PC-9 (cell line): ENCODE measurements at places on chromosomes 2 and 18. TPM values are rescaled to one million over a fixed set of nuclear protein-coding genes. Genes with fewer than 3 reads are reported as not detected.

- DNase-seq = no peak
These were observed 24.9 kb downstream of the CIDEA start for GRCh38 chr18:12278741-12279682.

- DNase-seq = no peak
These were observed 56.4 kb upstream of the FMNL2 start for GRCh38 chr2:152278526-152278925.

DNA sequence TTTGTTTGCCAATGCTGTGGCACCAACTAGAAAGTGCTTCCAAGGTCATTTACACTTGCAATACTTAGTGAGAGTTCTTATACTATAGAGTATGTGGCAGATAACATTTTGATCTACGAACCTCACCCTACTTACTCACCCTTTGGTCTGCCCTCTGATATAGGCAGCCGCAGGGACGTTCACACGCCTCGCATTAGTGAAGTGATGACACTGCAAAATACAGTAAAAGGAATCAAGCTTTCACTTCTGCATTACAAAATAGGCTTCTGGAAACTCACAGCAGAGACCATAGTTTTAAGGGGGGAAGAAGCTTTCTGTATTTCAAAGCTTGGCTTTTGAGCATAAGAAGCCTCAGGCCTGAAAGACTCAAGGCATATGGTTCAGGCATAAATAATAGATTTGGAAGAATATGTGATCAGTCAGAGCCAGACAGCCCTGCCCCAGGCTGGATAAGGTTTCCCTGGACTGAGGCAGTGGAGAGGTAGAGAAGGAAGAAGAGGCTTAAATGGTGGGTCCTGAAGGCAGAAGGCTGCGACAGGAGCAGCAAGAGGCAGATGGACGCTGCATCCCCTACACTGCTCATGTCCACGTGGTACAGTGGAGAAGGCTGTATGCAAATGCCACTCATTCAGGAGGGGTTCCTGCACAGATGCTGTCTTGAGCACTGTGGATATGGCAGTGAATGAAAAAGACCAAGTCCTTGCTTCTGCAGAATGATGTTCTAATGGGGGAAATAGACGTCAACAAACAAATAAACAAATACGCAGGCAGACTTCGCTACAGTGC, 63.1 kb downstream of the FECH start:
- DNase-seq = no peak

- DNase-seq = no peak
These were observed 421.0 kb downstream of the ZNF521 start for GRCh38 chr18:24930971-24931370.

GRCh38 chr2:6578416-6578815, 287.3 kb downstream of the CMPK2 start:
- no peak for DNase-seq

DNA sequence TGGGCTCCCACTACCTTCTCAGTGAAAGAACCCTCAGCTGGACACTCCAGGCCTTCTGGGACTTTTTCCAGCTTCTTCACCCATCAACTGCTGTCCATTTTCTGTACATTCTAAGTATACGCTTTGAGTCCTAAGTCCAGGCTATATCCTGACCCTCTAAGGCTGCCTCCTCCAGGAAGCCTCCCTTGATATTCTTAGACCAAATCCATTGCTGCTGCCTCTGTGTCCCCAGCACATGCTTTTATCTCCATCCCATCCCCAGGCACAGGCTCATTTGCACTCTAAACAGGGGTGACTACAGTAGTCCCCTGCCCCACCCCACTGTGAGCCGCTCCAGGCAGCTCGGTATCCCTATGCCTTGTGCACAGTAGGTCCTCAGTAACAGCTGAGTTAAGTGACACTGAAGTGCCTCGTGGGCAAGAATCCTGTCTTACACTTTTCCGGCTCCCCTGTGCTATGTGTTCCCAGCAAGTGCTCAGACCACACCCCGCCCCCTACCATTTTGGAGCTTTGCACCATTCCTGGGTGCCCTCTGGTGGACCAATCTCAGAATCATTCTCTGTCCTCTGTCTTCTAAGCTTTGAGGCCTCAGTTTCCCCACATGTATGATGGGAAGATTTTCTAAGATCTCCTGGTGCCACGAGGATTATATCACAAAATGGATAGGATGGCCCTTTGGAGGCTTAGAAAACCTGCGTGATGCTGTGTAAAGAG, 34.9 kb downstream of the EMX1 start:
- DNase-seq = no peak

- DNase-seq = no peak
These were observed 364.3 kb downstream of the PLCL1 start for GRCh38 chr2:198168651-198169050.

- DNase-seq = no peak
These were observed 6.7 kb downstream of the TMBIM1 start for GRCh38 chr2:218285604-218286003.

DNA sequence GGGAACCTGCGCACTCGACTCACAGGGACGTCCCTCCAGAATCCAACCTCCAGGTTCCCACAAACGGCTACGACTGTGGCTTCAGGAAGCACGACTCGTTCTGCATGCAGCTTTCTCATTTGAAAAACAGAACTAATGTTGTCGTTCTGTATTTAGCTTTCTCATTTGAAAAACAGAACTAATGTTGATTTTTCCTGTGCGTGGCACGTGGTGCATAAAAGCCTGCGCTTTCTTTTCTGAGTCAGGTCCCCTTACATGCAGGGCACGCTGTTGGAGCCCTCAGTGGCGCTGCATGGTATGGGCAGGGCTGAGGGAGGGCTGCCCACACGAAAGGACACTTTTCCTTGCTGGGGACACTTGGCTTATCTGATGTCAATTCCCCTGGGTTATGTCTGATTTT, 124.3 kb downstream of the TMEM18 start:
- no peak for DNase-seq

- no peak for DNase-seq
These were observed 759 bp upstream of the ACTR1B start for GRCh38 chr2:97664636-97664970.

DNA sequence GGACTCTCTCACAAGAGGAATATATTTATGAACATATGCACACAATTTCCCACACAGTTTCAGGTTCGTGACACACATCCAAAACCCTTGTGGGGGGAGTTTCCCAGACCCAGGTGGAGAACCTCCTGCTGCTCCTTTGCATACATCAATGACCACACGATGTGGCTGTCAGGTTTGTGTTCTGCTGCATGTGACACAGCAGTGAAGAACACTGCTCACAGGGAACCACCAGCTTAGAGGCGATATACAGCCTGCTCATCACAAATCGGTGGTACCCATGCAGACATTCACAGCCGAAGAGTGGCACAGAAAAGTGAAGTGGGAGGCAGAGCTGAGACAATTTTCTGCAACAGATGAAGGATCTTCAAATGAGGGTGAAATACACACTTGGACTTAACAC, 175.6 kb upstream of the ZFP36L2 start:
- DNase-seq = no peak

DNA sequence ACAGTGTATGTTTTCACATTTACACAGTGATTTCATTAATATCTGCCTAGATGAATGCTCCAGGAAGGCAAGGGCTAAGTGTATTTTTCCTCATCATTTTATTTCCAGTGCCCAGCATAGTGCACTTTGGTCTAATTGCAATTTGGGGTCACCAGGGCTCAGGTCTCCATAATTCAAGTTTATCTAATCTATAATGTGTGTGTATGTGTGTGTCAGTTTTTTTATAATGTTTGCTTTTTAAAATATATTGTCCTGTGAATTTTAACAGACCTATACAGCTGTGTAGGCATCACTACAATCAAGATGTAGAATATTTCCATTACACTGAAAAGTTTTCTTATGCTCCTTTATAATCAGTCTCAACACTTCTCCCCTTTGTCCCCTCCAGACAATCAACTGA, 620.4 kb downstream of the STK39 start:
- no peak for DNase-seq

DNA sequence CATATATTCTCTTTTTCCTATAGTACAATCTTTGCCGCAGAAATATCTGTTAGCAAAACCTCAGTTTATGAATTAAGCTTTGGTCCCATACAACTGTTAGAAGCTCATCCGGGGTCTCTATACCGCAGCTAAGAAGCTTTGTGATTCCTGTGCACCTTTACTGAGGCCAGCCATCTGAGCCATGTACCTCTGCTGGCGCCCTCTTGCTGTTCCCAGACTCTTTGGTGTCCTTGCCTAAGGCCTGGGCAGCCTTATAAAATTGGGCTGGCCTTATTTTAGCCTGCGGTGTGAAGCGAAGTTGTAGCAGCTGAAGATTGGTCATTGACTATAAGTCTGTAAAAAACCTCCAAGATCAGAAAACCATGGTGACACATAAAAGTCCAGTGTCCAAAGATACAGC, 1135.1 kb upstream of the CHAC2 start:
- no peak for DNase-seq

The KCNG2 gene
- not detected in 2 replicates for total RNA-seq

The SCTR gene
- not detected in 2 replicates for total RNA-seq

The TXNDC2 gene
- total RNA-seq = 0.11 TPM in 1 of 2 replicates, not detected in the other

The RGPD3 gene
- 0.09 TPM in 1 of 2 replicates, not detected in the other for total RNA-seq

The ANKRD62 gene
- 0.20 TPM in 1 of 2 replicates, not detected in the other for total RNA-seq
